Right renal cortex interstitium (tissue), 3 donors: ENCODE measurements at places on chromosomes 1 and 21. TPM values are rescaled to one million over a fixed set of nuclear protein-coding genes. Genes with fewer than 3 reads are reported as not detected.

S100A16 gene
- polyA plus RNA-seq, result 101 TPM

NBPF10 gene
- polyA plus RNA-seq, result 2.9 TPM

LEFTY2 gene
- 1.0 TPM for polyA plus RNA-seq

CLCA4 gene
- not detected for polyA plus RNA-seq

COL16A1 gene
- 30.8 TPM for polyA plus RNA-seq

LMX1A gene
- not detected for polyA plus RNA-seq

SPOCD1 gene
- 0.31 TPM for polyA plus RNA-seq

PTGFR gene
- 0.20 TPM for polyA plus RNA-seq

SHE gene
- polyA plus RNA-seq, result 10.6 TPM

GPA33 gene
- 1.8 TPM for polyA plus RNA-seq
